Stimulated activated CD8-positive, alpha-beta memory T cell treated with anti-CD3 and anti-CD28 coated beads, Interleukin-4, amount 100 ng/mL, for 1 hour (primary cell): ENCODE measurements at places on chromosomes 6 and 20.

DNA sequence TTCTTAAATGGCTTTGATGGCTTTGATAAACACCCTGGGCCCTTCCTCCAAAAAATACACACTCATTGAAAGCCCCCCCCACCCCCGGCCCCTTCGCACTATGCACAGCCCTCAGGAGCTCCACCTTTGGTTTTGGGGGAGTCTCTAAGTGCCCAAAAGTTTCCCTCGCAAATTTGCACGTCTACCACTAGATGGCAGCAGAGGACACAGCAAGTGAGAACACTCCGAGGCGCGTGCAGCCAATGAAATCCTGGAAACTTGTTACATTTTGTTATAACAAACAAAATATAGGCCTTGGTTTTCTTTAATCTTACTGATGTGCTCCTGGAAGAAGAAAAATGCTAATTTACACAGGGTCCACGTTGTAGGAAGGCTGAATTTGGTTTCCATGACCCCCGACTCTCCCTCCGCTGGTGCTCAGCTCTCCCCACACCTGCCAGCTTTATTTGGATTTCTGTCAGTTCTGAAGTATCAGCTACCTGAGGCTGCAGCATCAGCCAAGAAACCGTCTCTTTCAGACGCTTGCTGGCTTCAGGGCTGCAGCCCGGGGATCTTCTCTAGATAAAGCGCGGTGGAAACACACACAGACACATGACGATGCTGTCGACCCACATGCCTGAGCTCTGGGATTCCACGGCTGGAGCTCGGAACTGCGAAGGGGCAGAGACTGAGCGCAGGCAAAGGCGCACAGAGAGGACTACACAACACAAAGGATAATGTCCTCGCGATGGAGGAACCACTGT lies 148.3 kb upstream of the RPS6KA2 start:
- DNase-seq = peak; percentile 31

DNA sequence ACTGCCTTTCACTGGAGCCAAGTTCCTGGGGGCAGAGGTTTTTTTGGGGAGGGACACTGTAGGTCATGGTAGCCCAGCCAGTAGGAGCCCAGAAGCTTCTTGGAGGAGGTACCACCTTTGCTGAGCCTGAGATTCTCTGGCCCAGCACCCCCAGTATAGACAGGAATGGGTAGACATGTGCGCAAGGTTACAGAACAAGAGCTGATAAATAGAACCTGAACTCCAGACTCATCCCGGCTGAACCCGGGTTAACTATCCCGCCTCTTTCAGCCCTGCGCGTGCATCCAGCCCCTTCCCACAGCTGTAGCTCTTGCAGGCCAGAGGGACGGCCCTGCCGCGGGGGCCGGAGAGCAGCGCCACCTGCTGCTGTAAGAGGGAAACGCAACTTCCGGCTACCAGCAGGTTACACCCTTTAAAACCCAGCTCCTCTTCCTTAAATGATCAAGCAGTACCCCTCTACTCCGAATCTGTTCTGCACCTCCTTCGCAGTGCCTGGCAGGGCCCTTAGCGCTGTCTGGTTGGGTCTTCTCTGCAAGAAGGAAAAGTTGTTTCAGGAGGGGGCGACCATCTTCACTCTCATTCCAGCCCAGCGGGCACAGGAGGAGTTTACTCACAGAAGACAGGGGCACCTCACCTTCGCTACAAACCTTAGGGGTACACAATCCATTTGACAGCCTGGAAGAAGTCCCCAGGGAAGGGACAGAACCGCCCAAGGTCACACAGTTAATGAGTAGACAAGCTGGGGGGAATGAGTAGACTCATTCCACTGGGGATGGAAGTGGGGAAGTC lies 7.5 kb downstream of the SRXN1 start:
- DNase-seq = peak; percentile 16

- DNase-seq = no peak
These were observed 958.5 kb upstream of the EPHA7 start for GRCh38 chr6:94377835-94378234.

DNA sequence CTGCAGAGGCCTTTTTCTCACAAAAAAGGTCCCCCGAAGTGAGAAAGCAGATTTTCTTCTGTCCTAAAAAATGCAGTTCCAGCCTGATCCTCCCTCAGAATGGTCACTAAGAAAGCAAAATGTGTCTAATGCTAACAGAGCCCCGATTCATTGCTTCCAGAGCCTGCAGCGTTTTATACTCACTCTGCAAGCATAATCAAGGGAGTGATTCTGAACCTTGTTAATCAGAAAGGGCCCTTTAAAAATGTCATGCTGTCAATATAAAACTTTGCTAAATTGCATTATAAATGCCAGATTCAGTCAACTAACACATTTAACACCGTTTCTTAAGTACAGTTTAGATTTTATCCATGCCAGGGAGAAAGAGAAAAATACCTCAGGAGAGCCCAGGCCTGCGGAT lies 202.8 kb downstream of the CD83 start:
- DNase-seq = no peak

GRCh38 chr20:12699374-12700228 lies 309.2 kb upstream of the SPTLC3 start:
- no peak for DNase-seq

DNA sequence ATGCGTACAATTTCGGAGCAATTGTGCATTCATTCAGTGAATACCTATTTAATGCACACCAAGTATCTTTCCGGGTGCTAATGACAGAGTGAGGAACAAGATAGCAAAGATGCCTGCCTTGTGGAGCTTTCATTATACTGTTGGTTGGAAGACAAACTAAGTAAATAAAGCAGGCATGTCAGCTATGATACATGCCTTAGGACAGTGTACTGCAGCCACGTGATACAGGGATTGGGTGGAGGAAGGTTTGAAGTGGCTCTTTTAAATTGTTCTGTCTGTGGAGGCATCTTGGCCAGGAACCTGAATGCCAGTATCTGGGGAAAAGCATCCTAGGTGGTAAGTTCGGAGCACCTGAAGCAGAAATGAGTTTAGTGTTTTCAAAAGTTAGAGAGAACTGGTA lies 3.0 kb upstream of the OTOR start:
- no peak for DNase-seq

DNA sequence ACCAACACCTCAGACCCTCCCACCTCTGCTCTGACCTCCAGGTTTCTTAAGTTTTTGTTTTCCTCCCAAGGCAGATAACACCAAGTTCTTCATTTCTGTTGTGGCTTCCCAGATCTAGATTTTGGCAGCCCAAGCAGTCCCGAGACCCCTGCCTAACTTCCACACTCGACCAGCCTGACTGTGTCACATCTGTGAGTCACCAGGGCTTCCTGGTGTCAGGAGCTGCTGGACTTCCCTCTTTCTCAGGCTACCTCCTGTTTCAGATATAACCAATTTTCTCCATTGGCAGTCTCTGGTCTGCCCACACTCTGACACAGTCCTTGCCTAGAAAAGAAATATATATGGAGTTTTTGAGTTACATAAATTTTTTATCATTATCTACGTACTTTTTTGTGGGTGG lies 46.1 kb upstream of the CCN6 start:
- DNase-seq = no peak

- DNase-seq = no peak
These were observed 139.0 kb downstream of the JARID2 start for GRCh38 chr6:15384901-15385300.

GRCh38 chr6:21371676-21372171 lies 221.8 kb upstream of the SOX4 start:
- no peak for DNase-seq
